ENCODE measurements at places on chromosomes 5 and 9.

GRCh38 chr5:10306806-10307205 lies 896 bp downstream of the CMBL start:
- no peak for DNase-seq

DNA sequence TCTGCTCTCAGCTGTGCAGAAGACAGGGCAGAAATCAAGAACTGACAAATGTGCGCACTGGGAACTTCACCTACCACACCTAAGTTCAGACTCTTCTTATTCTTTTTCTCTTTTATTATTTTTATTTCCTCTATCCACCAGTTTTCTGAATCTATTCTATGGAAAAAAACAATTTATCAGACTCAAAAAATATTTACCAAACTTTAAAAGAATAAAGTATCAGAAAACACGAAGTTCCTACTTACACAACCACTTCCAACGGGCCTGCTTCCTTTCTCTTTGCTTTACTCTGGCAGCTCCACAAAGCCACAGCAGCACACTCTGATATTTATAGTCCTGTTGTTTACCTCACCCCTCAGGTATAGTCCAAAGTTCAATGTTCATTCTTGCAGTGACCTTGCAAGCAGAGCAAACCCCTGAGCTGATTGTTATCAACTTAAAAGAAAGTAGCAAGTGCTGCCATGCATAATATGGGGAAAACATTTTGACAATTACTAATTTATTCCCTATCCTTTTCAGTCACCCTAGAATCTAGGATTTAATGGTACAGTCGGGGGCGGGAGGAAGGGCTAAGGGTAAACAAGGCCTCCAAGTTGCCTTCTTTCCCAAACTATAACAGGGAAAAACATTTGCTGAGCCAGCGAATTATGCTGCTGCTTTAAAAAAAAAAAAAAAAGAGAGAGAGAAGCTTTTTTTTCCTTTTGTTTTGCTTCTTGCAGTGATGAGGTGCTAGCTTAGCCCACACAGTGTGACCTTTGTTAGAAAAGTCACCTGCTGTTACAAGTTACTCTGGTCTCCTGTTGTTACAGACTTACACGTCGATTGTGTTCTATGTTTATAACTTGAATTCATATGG lies at the start of gene SELENOP:
Gene SELENOP (minus strand): TSS at position 302 of the 856 bp plus-strand sequence. CDS start 3,539 bp downstream, outside the sequence.
- DNase-seq = no peak

- no peak for DNase-seq
Observed at GRCh38 chr9:134100040-134100439, 32.2 kb upstream of the BRD3 start.

- DNase-seq = no peak
Observed at GRCh38 chr9:107316795-107317661, 33.9 kb downstream of the RAD23B start.

- DNase-seq = no peak
Observed at GRCh38 chr9:82891321-82891720, 171.6 kb downstream of the RASEF start.
